ENCODE measurements at places on chromosomes 6 and 20. TPM values are rescaled to one million over a fixed set of nuclear protein-coding genes. Genes with fewer than 3 reads are reported as not detected.

GRCh38 chr6:79762370-79762769, 131.2 kb downstream of the SH3BGRL2 start:
- H3K36me3 ChIP-seq, result no peaks in the 10 kb centered on the region
- no peak overlapping the region for H3K4me3 ChIP-seq
- no peak overlapping the region for H3K27ac ChIP-seq
- no peaks in the 10 kb centered on the region for H3K4me1 ChIP-seq
- DNase-seq, result no peak
- peaks cover 7% of the 10 kb centered on the region for H3K27me3 ChIP-seq

- H3K27ac ChIP-seq, result no peak overlapping the region
- H3K27me3 ChIP-seq, result no peaks in the 10 kb centered on the region
- H3K4me3 ChIP-seq, result no peak overlapping the region
- no peaks in the 10 kb centered on the region for H3K36me3 ChIP-seq
Measured at GRCh38 chr6:111551521-111552231, 54.0 kb downstream of the TRAF3IP2 start.

DNA sequence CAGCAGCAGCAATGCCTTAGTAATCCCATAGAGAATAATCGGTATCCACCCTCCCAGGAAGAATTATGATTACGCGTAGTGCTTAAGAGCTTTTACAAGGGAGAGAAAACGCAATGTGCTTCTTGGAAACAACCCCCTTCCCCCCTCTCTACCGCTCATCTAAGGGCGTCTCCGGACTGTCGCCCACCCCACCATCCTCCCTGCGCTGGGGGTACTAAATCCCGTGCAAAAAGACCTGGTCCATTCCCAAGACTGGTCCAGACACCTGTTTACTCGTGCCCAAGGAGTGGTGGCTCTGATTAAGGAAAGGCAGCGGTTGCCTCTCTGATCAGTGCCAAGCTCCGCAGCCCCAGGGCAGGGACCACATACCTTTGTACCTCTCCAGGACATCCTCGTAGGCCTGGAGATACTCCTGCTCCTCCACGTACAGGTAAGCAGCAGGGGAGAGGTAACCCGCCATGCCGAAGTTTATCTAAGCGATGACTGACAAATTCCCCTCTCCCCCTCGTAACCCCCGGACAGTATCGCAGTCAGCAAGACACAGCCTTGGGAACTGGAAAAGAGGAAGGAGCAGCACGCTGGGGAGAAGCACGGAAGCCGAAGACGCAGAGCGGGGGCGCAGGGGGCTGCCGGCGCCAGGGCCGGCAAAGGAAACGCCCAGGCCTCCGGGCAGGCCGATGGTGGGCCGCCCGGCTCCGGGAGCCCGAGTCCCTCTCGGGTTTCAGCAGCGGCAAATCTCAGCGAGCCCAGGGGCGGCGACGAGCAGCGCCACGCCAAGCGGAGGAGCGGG, 112.0 kb upstream of the BEND6 start:
- peaks cover 78% of the 10 kb centered on the region for H3K27me3 ChIP-seq
- DNase-seq, result no peak
- H3K4me3 ChIP-seq, result peak overlapping the region; percentile 37
- peaks cover 9% of the 10 kb centered on the region for H3K4me1 ChIP-seq
- H3K27ac ChIP-seq, result no peak overlapping the region

DNA sequence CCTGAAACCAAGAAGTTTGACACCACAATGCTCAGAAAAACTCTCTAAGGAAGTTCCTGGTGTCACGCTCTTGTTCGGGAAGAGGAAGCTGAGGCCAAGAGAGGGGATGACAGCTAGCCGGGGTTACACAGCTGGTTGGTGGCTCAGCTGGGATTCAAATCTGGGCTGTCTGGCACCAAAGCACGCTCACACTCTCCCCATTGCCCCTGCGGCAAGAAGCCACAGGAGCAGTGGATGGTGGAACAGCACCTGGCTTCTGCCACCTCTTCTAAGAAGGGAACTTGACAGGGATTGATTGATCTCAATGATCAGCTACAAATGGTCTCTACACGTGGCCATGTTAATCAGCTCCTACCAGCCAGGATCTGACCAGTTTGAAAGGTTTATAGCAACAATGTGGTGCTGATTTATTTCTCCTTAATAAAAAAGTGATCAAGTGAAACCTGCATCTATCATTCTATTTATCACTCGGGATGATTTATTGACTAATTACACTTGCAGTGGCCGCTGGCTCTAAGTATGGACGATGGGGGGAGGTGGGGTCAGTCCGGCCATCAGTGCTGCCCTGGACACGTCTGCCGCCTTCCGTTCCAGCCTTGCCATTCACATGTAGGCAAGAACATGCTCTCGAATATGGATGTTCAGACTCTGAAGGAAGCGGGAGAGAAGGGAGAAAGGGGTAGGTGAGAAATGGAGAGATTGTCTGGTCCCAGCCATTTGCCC, 71.9 kb upstream of the TOP1 start:
- peaks cover 3% of the 10 kb centered on the region for H3K36me3 ChIP-seq
- H3K27me3 ChIP-seq, result peaks cover 19% of the 10 kb centered on the region
- no peak overlapping the region for H3K4me3 ChIP-seq
- peaks cover 15% of the 10 kb centered on the region for H3K4me1 ChIP-seq

- no peak overlapping the region for H3K4me3 ChIP-seq
- H3K27ac ChIP-seq, result no peak overlapping the region
- no peaks in the 10 kb centered on the region for H3K27me3 ChIP-seq
- H3K4me1 ChIP-seq, result peaks cover 2% of the 10 kb centered on the region
Measured at GRCh38 chr20:35129647-35130069, 17.5 kb downstream of the EDEM2 start.

DNA sequence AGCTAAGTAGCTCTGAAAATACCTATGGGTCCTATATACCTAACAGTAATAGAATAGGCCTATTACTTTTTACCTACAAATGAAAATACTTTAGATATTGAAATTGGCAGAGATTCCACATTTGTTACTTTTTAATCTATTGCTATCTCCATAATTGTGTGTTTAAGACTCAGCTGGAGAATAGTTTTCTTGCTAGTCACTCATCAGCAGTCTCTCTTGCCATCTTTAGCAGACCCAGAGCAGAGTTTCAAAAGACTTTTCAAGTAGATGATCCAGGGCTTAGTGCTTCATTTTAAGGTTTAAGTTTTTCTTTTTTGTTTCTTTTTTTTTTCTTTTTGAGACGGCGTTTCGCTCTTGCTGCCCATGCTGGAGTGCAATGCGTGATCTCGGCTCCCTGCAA, 12.9 kb downstream of the ANKS1A start:
- no peak overlapping the region for H3K27ac ChIP-seq
- peaks cover 16% of the 10 kb centered on the region for H3K4me1 ChIP-seq
- no peak for DNase-seq

DNA sequence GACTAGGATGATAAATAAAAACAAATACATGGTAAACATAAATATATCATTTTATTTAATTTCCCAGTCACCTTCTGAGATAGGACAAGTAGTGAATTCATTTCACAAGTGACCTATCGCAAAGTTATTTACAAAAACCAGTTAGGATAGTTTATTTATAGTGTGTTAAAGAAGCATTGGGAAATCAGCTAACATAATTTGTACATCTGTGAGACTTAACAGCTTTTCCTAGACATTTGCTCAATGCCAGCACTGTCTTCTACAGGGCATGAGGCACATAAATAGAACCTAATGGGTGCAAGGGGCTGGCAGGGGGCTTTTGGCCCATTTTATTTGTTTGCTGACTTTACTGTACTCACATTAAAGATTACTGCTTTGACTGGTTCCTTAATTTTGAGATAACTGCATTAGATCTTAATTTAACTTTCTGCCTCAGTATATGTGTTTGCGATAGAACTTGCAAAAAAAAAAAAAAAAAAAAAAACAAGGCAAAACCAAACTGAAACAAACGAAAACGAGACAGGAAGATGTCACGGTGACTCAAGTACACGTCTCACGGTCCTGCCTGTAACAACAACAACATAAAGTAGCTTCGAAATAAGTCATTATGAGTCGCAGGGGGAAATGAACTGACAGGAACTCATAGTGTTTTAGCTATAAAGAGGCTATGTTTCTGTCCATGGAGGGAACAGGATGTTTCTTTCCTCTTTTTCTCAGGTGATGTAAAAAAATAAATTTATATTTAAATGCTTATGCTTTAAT, 133.7 kb upstream of the GMDS start:
- H3K27me3 ChIP-seq, result no peaks in the 10 kb centered on the region
- peak overlapping the region; percentile 40 for H3K27ac ChIP-seq
- peaks cover 3% of the 10 kb centered on the region for H3K4me1 ChIP-seq
- H3K4me3 ChIP-seq, result no peak overlapping the region

DNA sequence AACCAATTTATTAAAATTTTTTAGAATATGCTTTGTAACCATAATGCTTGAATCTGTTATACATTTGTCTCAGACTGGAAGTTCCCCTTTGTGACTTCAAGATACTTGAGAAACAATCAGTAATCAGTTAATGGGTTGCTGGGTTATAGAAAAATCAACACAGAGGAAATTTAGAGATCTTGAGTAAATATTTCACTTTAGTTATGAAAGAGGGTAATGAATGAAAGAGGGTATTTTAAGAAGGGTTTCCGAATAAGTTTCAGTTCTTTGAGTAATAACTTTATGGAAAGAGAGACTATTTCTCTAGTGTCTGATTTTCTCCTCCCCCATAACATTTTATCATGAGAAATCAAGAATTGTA, 21.4 kb downstream of the ZFAND3 start:
- H3K27me3 ChIP-seq, result no peaks in the 10 kb centered on the region
- no peak overlapping the region for H3K4me3 ChIP-seq
- DNase-seq, result no peak
- peaks cover 32% of the 10 kb centered on the region for H3K36me3 ChIP-seq
- H3K27ac ChIP-seq, result no peak overlapping the region

GRCh38 chr20:53923566-53924369, 146.6 kb downstream of the BCAS1 start:
- H3K27ac ChIP-seq, result no peak overlapping the region
- H3K4me3 ChIP-seq, result no peak overlapping the region
- DNase-seq, result no peak
- H3K36me3 ChIP-seq, result no peaks in the 10 kb centered on the region
- H3K27me3 ChIP-seq, result no peaks in the 10 kb centered on the region

GRCh38 chr6:145530454-145530853, 204.9 kb downstream of the EPM2A start:
- H3K4me3 ChIP-seq, result no peak overlapping the region
- no peak for DNase-seq
- H3K27ac ChIP-seq, result no peak overlapping the region

DNA sequence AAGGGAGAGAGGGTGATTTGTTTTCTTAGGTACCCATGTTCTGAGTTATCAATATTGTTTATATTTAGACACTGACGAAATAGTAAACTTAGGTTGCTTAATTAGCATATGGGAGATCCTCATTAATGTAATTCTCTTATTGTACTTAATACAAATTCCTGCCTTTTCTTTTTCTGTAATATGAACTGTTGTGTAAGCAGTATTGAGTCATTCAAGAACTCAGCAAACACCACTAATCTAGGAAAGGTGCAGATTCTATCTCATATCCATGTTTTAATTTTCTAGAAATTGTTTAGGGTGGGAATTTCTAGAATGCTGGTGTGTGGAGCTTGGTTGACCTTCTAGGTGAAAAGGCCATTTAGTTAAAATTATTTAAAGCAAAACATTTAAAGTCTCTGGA, 216.0 kb downstream of the ZFAND3 start:
- DNase-seq, result no peak
- H3K27me3 ChIP-seq, result no peaks in the 10 kb centered on the region
- no peak overlapping the region for H3K4me3 ChIP-seq
- no peak overlapping the region for H3K27ac ChIP-seq

- H3K4me1 ChIP-seq, result peaks cover 2% of the 10 kb centered on the region
- H3K27ac ChIP-seq, result no peak overlapping the region
- H3K36me3 ChIP-seq, result peaks cover 2% of the 10 kb centered on the region
- H3K4me3 ChIP-seq, result no peak overlapping the region
- no peaks in the 10 kb centered on the region for H3K27me3 ChIP-seq
- DNase-seq, result no peak
Measured at GRCh38 chr20:21234324-21234723, 68.8 kb upstream of the XRN2 start.

DNA sequence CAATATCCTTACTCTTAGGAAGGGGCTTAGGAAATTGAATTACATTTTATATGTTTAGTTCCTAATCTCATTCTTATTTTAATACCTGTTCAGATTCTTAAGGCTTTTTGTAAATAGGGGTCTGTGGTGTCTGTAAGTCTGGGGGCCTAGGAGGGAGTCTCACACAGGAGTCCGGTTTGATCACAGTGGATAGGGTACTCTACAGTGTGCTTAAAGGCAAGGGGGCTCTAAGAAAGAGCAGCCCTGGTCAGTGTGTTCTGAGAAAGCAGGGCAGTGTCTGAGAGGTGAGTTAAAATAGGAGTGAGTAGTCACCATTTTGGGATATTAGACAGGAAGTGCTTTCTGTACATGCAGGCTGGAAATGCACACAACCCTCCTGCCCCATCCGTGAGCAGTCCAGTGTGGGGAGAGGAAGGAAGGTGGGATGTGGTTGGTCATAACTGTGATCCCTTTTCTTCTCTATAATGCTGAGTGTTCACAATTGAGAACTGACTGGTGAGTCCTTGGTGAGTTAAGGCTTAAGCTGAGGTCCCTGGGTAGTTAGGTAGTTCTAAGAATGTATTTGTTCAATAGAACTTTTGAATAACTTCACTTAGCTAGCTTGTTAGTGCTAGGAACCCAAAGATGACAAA, 50.0 kb downstream of the CDKAL1 start:
- H3K27me3 ChIP-seq, result no peaks in the 10 kb centered on the region
- no peak for DNase-seq
- H3K4me1 ChIP-seq, result peaks cover 15% of the 10 kb centered on the region

DNA sequence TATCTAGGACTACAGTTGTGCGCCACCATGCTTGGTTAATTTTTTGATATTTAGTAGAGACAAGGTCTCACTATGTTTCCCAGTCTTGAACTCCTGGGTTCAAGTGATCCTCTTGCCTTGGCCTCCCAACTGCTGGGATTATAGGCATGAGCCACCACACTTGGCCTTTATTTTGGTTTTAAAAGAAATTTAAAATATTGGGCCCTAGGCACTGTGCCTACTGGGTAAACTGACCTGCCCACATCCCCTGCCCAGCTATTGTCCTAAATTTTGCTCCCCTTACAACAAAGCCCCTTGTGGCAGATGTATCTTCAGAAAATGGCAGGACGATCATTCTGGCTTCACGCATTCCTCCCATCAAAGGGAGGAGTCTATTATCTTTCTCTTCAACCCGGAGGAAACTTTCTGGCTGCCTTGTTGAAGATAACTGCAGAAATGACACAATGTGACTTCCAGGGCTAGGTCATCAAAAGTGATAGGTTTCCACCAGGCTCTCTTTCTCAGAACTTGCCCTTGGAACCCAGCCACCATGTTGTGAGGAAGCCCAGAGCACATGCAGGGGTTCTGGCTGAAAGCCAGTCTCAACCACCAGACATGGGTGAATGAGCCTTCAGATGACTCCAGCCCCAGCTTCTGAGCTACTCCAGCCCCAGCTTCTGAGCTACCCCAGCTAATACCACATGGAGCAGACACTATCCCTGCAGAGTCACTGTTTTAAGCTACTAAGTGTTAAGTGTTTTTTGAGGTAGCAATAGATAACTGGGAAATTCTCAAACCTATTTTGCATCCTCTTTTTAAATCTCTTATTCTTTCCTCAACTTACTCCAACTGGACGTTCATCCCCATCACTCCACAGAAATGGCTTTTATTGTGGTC, 4.6 kb upstream of the GUCA1B start:
- peaks cover 3% of the 10 kb centered on the region for H3K4me1 ChIP-seq
- no peak overlapping the region for H3K4me3 ChIP-seq
- H3K27me3 ChIP-seq, result no peaks in the 10 kb centered on the region
- DNase-seq, result no peak
- H3K36me3 ChIP-seq, result peaks cover 18% of the 10 kb centered on the region
- H3K27ac ChIP-seq, result no peak overlapping the region

GRCh38 chr6:41939176-41939847, 2.3 kb downstream of the CCND3 start:
- peaks cover 61% of the 10 kb centered on the region for H3K4me1 ChIP-seq
- H3K4me3 ChIP-seq, result peak overlapping the region; percentile 99

The SAMD10 gene
- total RNA-seq, result 26.0 TPM

The PRRC2A gene
- total RNA-seq, result 286 TPM

The COL10A1 gene
- total RNA-seq, result not detected

The ANGPT4 gene
- total RNA-seq, result not detected

The ZSCAN26 gene
- 7.8 TPM for total RNA-seq

The TGM3 gene
- total RNA-seq, result not detected

The NKAIN4 gene
- total RNA-seq, result not detected
